Activated T-cell treated with anti-CD3 and anti-CD28 coated beads, Interleukin-2, amount 50 U/mL, for 48 hours (primary cell): ENCODE measurements at places on chromosomes 7 and 10.

DNA sequence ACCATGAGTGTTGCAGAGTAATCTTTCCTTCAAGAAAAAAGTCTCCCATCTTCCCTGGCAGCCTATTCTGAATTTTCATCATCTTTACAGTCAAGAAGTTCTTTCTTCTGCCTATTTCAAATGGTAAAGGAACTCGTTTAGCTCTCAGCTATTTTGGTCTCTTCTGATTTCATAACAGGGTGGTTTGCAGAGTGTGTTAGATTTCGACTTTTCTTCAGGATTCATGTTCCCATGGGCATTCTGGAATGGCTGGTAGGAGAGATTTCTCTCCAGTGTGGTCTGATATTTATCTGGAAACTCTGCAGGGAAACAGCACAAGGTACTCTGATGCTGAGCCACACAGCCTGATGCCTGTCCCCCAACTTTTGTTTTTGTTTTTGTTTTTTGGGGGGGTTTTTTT is 111.1 kb upstream of the FAM171A1 start:
- no peak for DNase-seq

GRCh38 chr7:129561677-129562359 is 49.7 kb upstream of the NRF1 start:
- DNase-seq: no peak

- DNase-seq: peak; percentile 48
Observed at GRCh38 chr10:1036341-1036791, 10.7 kb upstream of the IDI2 start.

GRCh38 chr7:18408461-18408860 is 87.1 kb upstream of the HDAC9 start:
- no peak for DNase-seq

GRCh38 chr7:18179093-18179492 is 151.4 kb upstream of the PRPS1L1 start:
- no peak for DNase-seq

DNA sequence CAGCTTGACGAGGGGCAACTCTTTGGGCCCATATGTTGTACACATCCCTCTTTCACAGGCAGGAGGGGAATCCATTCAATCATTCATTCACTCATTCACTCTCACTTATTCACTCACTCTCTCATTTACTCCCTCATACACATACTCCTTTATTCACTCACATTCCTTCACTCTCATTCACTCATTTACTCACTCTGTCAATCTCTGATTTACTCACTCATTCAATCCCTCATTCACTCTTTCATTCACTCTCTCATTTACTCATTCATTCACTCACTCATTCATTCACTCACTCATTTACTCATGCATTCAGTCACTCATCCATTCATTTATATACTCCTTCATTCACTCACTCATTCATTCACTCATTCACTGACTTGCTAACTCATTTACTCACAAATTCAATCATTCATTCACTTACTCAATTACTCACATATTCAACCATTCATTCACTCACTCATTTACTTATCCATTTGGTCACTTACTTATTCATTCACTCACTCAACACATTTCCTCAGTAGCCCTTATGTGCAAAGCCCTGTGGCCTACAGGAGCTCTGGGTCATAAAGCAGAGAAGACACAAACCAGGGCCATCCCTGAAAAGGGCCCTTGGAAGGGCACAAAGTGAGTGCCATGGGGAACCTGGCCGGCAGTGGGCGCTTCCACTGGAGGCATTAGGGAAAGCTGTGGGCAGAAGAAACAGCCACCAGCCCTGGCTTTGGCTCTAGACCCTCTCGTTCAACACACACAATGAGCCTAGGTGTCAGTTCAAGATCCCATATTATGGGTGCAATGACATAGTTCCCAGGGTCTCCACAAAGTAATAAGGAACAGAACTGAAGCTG is 26.0 kb downstream of the HIP1 start:
- no peak for DNase-seq

- no peak for DNase-seq
Observed at GRCh38 chr7:43137811-43138210, 25.4 kb downstream of the HECW1 start.

DNA sequence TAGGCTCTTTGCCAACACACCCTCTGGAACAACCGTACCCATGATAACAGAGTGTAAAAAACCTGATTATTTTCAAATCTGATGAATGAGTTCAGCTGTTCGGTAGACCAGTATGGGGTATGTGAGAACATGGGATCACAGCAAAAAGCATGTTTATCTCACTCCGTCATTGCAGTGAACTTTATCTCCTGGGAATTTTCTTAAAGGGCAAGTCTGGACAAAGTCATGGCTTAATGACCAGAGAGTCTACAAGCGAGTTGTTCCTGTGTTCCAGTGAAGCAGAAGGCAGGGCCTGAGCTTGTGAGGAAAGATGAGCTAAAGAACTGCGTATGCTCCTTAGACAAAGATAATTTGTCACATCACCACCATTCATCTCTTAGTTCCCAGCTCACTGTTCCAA is 219.7 kb downstream of the TRIL start:
- DNase-seq: no peak
